Activated CD4-positive, alpha-beta T cell treated with anti-CD3 and anti-CD28 coated beads, Interleukin-2, amount 50 U/mL, for 1 hour (primary cell): ENCODE measurements at places on chromosomes 6 and 20.

- no peak for DNase-seq
Measured at GRCh38 chr6:141260627-141261015, 872.1 kb upstream of the GJE1 start.

DNA sequence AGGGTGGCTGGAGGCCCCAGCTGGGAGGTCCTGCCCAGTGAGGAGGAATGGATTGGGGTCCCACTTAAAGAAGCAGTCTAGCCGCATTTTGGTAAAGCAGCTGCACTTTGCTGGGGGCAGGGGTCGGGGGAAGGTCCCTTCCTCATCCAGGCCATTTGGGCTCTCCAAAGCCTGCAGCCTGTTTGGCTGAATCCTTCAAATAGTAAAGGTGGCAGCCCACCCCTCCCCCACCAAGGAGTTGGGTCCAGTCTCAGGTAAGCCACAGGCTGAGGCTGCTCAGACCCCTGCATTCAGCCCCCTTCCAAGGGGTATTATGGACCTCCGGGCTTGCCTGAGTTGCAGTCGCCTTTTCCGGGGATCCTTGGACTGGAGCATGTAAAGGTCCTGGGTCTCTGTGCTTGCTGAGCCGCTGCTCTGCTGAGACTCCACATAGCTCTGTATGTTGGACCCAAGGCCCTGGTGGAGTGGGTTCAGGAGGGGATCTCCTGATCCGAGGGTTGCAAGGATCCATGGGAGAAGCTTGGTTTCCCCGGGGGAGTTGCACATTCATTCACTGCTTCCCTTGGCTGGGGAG, 417.4 kb downstream of the KHDRBS2 start:
- DNase-seq, result no peak

GRCh38 chr6:105258816-105259215, 79.0 kb upstream of the POPDC3 start:
- DNase-seq, result no peak

GRCh38 chr6:33204165-33204414, 365 bp upstream of the HSD17B8 start:
- DNase-seq, result no peak

GRCh38 chr6:28747631-28748157, 176.1 kb downstream of the TRIM27 start:
- DNase-seq, result no peak

GRCh38 chr20:59204165-59204894, 40.7 kb downstream of the ZNF831 start:
- no peak for DNase-seq

GRCh38 chr6:93555292-93555691, 135.9 kb upstream of the EPHA7 start:
- DNase-seq, result no peak

- DNase-seq, result no peak
Measured at GRCh38 chr6:143525356-143525755, 13.8 kb upstream of the FUCA2 start.

DNA sequence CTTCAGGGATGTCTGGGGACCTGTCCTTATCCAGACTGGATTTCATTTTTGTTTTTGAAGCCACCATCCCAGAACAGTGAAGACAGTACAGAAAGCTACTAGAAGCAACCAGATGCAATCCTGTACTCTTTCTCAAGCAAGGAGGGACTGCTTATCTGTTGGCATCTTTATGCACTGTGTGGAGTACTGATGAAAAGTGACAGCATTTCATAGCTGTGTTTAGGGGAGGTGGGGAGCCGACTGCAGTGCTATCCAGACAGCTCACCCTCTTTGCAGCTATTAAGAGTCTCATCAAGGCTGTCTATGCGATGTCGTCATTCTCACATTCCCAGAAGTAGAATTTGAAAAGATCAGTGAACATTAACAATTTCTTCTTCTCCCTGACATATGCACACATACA, 5.5 kb downstream of the ZDHHC14 start:
- DNase-seq, result no peak

- DNase-seq, result no peak
Measured at GRCh38 chr6:21506126-21506525, 87.4 kb upstream of the SOX4 start.

GRCh38 chr6:127266892-127267645, 405 bp downstream of the RNF146 start:
- DNase-seq, result peak; percentile 44
